ENCODE measurements at places on chromosomes 13 and 19. TPM values are rescaled to one million over a fixed set of nuclear protein-coding genes. Genes with fewer than 3 reads are reported as not detected.

Gene DYRK1B
- 18.9 TPM for total RNA-seq

Gene SPC24
- 20.0 TPM for total RNA-seq

Gene ZNF324
- 11.7 TPM for total RNA-seq

Gene LILRB4
- total RNA-seq = not detected

Gene RPL21
- 1,315 TPM for total RNA-seq

Gene TNFSF9
- total RNA-seq = 2.3 TPM

Gene LHB
- total RNA-seq = not detected

Gene F2RL3
- total RNA-seq = not detected

Gene SBK2
- 2.1 TPM for total RNA-seq

Gene GJB6
- total RNA-seq = not detected

Gene NKG7
- total RNA-seq = not detected

Gene KIR3DL2
- 0.06 TPM for total RNA-seq

Gene NFIC
- total RNA-seq = 50.3 TPM

Gene LRRC25
- not detected for total RNA-seq

Gene RNF113B
- total RNA-seq = not detected

Gene ZNF101
- total RNA-seq = 3.6 TPM

Gene LILRB3
- total RNA-seq = 0.17 TPM

Gene PLPPR3
- 5.6 TPM for total RNA-seq

Gene CABP5
- total RNA-seq = not detected

Gene RNASEH2B
- total RNA-seq = 29.8 TPM

Gene S1PR5
- total RNA-seq = 1.6 TPM

Gene EDNRB
- not detected for total RNA-seq

Gene IGFL3
- total RNA-seq = not detected

Gene NLRP9
- total RNA-seq = not detected

Gene RGS9BP
- 0.44 TPM for total RNA-seq

Gene METTL21C
- total RNA-seq = not detected

Gene SMIM44
- total RNA-seq = not detected

Gene THSD8
- total RNA-seq = 10.3 TPM

Gene CEP89
- 45.8 TPM for total RNA-seq

Gene KLK3
- not detected for total RNA-seq

Gene CCNA1
- total RNA-seq = 0.28 TPM

Gene PRR36
- 0.47 TPM for total RNA-seq

Gene SLC8A2
- total RNA-seq = 0.20 TPM

Gene MAP4K1
- 0.62 TPM for total RNA-seq
